ENCODE measurements at places on chromosomes 5 and 9.

DNA sequence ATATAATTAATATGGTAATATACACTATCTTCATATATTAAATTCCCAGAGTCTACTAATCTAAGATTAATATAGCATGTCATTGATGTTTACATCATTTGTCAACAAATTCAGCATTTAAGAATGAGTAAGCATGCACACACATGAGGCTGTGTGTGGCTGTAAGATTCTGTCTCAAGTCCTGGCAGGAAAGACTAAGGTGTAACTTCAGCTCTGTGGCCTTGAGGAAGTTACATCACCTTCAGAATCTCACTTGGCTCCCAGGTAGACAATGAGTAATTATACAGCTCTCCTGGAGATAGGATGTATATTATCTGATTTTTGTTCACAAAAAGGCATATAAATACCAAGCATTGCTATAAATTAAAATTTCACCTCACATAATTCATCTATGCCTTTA lies 119.4 kb upstream of the IQGAP2 start:
- DNase-seq, result no peak

GRCh38 chr9:125649315-125649714 lies 57.7 kb downstream of the MAPKAP1 start:
- no peak for DNase-seq

- no peak for DNase-seq
Observed at GRCh38 chr5:2180456-2180855, 297.7 kb upstream of the IRX4 start.

DNA sequence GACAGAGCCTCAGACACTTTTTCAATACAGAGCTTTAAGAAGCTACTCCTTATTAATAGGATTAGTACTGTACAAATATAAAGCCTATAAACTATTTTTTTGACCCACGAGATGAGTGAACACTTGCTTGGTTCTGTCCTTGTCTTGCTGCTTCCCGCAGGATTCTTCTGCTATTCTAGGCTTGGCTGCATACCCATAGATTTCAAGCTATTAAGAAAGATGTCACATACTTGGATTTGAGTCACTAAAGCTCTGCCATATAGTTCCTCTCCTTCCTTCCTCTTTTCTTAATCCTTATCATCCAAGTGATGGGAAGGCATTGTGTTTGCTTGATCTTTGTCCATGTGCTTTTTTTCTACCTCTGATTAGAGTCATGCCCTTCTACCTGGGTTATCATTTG lies 361.2 kb upstream of the TRPC7 start:
- DNase-seq, result no peak

GRCh38 chr5:40401284-40402006 lies 278.3 kb upstream of the PTGER4 start:
- DNase-seq, result no peak

DNA sequence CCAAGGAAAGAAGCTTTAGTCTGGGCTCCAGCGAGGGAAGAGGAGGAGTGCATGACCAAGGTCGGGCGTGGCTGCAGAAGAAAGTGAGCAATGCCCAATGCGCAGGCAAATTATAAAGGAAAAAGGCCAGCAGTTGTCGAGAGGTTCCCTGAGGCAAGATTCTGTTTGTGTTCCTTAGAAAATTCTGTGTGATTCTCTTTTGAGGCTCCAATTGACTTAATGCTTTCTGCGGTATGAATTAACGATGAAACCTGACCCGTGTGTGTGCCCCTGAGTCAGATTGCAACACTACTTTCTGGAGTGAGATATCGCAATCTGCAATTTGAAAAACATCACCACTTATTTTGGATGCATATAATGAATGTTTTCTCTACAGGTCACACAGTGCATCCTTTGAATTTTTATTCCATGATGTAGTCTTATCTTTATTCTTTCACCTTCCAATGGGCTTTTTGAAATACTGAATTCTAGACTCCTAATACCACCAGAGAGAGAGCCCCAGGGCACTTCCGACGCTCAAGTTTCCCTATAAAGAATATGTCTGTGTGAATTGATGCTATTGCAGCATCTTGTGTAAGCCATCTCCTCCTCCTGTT lies 117.9 kb upstream of the IL6ST start:
- no peak for DNase-seq

GRCh38 chr9:31740705-31741104 lies 643.7 kb upstream of the ACO1 start:
- no peak for DNase-seq

DNA sequence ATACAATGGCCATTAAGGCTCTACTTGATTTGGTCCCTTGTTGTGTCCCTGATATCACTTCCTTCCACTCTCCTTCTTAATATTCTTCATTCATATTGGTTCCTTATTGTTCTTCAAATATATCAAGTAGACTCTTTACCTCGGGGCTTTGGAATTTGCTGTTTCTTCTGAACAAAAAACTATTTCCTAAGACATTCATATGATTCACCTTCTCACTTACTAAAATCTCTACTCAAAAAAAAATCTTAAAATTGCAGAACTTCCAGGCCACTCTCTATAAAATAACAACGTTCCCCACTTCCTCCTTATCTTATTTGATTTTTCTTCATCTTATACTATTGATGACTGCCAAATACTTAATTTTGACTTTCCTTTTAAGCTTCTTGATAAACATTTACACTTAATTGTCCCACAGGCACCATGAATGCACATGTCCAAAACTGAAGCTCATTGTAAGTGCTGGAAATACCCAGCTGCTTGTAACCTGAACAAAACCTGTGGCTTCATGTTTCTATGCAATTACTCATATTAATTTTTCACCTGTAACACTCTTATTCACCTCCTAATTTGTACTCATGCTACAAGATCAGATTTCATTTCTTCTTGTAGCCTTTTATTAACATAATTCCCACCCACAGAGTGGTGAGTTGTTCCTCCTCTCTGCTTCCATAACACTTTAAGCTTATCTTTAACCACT lies 58.4 kb upstream of the NUDT12 start:
- DNase-seq, result peak; percentile 15
